ENCODE measurements at places on chromosomes 4 and X.
A peak's percentile ranks its signal among the peaks of the same experiment; 100 is the strongest.

DNA sequence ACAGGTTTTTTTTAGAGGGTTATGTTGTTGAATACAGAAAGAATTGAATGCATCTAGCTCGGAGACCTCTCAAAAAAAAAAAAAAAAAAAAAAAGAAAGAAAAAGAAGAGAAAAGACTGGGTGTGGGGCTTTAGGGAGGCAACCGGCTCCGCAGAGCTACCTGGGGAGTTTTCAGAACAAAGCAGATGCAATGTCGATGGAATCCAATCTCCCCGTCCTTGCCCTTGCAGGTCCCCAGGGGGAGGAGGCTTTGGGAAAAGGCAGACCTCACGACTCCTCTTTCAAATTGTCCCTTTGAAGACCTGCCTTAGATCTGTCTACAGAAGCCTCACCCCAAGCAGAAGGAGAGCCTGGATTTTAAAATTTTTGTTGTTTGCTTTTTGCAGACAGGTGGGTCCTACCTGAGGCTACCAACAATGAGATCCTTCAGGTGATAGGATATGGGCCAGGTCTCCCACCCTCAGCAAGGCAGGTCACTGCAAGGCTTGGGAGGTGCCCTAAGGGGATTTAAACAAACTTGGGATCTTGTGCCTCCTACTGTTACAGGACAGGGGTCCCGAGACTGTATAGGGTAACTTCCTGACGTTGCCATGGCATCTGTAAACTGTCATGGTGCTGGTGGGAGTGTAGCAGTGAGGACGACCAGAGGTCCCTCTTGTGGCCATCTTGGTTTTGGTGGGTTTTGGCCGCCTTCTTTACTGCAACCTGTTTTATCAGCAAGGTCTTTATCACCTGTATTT, 75.2 kb upstream of the PRKX start:
- no peak for DNase-seq

DNA sequence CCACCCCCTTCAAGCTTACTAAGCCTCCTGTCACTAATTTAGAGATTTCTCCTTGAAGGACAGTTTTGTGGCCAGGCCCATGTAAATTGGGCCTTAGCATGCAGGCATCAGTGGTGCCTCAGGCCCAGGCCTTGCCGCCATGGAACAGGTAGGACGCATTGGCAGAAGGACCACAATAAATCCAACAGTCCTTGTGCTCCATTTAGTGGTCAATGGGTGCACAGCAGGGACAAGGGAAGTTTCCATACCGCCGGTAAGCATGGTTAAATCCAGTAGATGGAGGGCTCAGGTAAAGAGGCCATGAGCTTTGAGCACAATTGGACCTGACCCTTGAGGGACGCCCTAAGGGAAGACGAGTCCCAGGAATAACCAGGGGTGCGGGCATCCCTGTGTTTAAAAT, 97.3 kb downstream of the UGT2B28 start:
- DNase-seq: no peak

GRCh38 chrX:107715331-107716117, 60.1 kb downstream of the TSC22D3 start:
- peak; percentile 22 for DNase-seq

DNA sequence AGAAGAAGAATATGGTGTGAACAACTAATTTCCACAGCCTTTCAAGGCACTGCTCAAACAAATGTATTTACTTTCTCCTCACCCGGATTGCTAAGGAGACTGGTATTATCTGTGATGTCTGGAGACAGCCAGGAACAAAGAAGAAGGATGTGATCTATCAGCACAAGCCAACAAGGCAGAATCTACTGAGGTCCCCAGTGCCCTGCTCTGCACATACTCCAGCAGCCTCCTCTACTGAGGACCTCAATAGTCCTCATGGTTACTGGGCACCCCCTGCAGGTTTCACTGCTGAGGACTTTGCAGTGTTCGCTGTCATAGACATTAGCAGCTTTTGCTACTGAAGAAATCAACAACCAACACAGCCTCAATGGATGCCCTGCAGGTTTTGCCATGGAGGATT, 930.1 kb downstream of the ADGRL3 start:
- DNase-seq: no peak

- DNase-seq: no peak
Measured at GRCh38 chrX:18707426-18708049, at the start of gene PPEF1. Gene PPEF1, plus strand, starts transcription at chrX:18707645. Its CDS starts 136 bp downstream, at chrX:18707781.

GRCh38 chr4:99783940-99784339, 32.7 kb upstream of the DAPP1 start:
- no peak for DNase-seq

DNA sequence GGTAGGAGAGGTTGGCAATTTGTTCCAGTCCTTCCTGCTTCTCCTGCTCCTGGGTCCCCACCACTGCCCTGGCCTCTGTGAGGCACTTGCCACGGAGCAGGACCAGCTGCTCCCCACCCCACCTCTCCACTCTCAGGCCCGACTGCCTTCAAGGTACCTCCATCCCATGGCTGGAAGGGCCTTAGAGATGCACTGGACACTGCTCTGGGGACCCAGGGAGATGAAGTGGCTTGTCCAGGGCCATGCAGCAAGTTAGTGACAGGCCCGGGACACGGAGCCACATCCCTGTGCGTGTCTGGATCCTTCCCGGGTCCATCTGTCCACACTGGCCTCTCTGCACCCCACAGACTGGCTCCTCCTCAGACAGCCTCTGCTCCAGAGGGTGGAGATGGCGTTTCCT, 105.3 kb downstream of the CPZ start:
- no peak for DNase-seq

DNA sequence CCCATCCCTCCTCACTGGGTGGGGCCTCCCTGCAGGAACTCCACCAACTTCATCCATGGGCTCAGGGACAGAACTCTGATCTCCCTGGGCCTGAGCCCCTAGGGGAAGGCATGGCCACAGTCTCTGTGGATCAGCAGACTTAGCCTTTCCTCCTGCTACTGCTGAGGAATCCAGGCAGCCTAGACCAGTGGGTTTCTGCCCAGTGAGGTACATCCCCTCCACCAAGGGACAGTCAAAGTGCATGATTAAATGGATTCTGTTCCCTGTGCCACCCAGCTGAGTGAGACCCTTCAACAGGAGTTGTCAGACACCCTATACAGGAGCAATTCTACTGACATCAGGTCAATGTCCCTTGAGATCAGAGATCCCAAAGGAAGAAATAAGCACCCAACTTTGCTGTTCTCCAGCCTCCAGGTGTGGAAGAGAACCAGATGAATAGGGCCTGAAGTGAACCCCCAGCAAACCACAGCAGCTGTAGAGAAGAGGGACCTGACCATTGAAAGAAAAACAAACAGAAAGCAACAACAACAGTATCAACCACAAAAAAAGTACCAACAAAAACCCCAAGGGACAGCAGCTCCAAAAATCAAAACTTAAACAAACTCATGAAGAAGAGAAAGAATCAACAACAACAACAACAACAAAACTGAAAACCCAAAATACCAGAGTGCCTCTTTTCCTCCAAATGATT, 84.8 kb downstream of the CHIC1 start:
- DNase-seq: no peak

- no peak for DNase-seq
Measured at GRCh38 chrX:1661048-1661921, 46.4 kb downstream of the ASMT start.

DNA sequence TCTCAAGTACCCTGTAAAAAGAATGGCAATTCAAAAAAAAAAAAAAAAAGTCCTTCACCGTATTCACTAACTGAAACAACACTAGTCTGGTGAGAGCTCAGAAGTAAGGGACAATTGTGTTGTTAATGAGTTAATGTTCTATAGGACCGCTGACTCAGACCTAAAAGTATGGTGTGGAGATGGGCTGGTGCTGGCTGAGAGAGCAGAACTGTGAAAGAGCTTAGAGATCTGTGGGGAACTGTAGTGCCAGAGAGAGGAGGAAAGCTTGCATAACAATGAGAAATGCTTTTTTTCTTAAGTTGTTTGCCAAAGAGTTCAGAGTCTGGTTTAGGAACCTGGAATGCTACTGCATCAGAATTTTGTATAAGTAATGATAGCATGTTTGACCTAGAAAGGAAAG, 65.1 kb downstream of the LHFPL1 start:
- DNase-seq: no peak

DNA sequence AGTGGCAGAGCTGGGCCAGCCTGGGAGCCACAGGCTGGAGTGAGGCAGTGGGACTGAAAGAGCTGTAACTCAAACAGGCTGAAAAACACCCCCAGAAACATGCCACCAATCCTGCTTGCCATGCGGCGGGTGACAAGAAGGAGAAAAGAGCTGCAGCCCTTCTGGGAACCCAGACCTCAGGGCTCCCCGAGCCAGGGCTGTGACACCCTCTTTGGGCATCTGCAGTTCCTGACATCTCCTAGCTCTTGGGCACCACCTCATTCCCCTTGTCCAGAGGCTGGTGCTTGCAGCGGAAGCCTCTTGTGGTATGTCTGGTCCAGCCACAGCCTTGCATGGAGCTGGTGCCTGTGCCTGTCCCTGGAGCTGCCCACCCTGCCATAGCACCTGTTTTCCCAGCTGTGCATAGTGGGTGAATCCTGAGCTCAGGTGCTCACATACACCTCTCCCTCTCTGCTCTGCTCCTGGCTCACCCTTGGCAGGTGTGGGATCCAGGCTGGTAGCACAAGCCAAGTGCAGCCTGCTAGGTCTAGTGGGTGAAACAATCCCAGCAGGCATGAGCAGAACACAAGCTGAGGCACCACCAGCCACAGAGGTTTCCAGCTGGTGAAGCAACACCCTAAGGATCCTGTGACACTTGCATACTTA, 149.0 kb downstream of the CXXC4 start:
- no peak for DNase-seq

DNA sequence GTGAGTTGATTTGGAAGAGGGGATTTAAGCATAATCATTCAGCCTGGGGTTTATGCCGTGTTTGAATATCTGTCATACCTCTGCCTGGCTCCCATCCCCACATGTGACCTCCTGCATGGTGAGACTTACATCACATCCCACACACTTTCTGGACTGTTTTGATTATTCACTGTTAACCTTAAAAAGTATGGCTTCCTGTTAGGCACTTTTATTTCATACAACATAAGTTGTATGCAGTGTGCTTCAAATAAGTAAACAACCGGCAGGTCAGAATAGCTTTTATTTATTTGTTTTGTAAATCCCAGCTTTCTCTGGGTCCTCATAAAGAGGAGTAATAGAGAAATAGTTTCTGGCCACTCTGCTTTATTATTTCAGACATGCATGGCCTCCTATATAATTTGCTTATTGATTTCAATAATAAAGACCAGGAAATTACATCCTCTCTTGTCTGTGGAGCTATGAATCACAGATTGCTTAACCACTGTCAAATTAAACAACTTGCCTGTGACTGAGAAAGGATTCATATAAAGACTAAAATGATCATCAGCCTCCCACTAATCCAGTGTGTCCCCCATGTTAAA, 376.8 kb upstream of the ZFP42 start:
- DNase-seq: no peak

GRCh38 chr4:87015416-87015815, 80.6 kb downstream of the AFF1 start:
- DNase-seq: no peak

- no peak for DNase-seq
Measured at GRCh38 chrX:69324851-69325250, 159.6 kb upstream of the PJA1 start.

GRCh38 chr4:118032691-118033090, 1.6 kb upstream of the NDST3 start:
- DNase-seq: no peak

DNA sequence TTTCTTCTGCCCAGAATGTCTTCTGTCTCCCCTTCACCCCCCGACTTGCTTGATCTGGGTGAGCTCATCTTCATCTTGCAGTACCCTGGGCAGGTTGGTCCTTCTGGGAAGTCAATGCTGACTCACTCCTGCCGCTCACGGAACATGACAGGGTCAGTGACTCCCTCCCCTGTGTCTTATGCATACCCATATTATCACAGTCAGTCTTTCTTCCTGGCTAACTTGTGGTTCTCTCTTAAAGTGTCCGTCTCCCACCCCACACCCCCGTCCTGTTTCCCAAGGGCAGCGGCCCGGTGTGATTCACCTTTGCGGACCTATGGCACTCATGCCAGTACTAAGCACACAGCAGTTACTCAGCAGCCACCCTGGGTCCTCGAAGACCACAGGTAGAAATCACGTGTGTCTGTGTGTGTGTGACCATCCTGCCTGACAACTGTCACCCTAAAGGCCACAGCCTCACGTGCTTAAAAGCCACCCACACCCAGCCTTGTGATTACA, 17.7 kb downstream of the IQSEC2 start:
- DNase-seq: no peak

All from anterior cingulate cortex (tissue), 58 donors.